Pons (tissue), 1 donor: ENCODE measurements at places on chromosomes 5 and 9.

DNA sequence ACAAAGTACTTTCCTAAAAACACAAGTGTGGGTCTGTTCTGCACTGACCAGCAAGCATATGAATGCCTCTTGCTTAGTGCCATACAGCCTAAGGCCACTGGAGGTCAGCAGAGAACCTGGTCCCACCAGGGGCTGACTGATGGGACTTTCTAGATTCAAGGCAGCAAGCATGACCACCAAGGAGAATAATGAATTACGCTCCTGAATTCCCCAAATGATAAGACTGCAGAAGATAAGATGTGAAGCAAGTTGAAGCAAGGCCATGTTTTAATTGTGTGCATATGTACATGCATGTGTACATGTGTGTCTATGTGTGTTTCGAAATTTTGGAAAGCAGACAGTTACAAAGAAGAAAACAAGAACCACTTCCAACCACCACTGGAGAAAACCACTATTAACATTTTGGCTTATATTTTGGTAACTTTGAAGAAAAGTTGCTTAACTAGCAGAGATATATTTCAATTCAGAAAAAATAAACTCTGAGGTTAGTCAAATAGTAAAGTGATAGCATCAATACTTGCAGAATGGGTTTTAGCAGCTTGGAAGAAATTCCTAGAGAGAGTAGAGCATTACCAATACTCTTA is 70.5 kb downstream of the ERP44 start:
- peak; percentile 85 for DNase-seq

DNA sequence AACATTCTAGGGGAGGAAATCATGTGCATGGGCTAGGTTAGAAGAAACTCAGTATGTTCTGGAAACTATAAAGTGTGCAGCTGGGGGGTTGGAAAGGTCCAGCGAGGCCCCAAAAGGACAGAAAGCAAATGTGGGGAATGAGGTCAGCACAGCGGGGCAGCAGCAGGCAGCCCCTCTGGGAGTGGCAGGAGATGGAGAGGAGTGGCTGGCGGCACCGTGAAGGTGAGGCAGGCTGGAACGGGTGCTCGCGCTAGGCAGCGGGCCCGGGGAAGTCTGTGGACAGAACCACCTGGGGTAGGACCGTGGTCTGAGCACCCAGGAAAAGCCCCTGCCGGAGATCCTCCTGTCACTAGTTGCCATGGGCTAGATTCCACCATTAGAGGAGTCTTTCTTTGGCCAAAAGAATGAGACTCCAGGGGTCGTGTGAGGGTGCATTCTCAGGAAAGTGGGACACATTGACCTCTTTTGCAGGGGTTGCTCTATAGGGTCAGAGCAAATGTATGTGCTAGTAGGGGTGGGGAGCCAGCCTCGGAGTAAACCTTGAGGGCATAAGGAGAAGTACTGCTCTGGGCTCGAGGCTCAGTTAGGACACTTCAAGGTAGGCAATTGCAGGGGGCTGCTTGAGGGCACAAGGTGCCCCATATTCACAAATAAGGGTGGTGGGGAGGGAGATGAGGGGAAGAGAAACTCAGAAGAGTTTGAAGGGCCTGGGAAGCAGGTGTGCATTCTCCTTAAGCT is 61.2 kb downstream of the IL6ST start:
- no peak for DNase-seq

- no peak for DNase-seq
Observed at GRCh38 chr5:112711436-112711835, 26.2 kb upstream of the APC start.

- DNase-seq = no peak
Observed at GRCh38 chr9:95920017-95920416, 44.5 kb downstream of the ERCC6L2 start.

DNA sequence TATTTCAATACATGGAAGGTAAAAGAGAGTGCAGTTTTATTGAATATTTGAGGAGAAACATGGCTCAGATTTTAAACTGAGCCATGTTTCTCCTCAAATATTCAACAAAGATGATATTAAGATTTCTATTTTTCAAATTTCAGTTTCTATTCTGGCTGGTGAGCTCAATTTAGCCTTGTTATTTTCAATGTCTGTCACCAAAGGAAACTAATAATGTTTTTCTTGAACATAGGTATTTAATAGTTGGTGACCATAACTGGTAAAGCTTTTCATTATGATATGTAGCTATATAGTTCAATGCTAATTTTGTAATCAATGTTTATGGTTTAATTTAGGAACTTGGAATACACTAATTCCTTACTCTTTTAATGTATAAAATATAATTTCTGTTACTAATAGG is 177.4 kb downstream of the FER start:
- DNase-seq = no peak

DNA sequence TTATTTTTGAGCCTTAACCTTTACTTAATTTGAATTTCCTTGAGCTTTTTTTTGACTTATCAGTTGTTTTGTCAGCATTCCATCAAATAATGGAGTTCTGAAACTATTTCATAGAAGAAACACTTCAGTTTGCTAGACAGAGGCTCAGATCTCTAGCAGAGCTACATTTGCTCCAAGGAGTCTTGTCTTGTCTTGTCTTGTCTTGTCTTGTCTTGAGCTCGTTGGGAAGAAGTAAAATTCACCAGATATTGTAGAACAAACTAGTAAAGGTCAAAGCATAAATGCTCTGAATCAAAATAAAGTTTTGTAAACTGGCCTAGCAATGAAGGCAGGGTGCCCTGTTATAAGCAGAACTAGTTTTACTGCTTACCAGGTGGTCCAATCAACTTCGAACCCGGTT is 33.5 kb downstream of the RAB24 start:
- DNase-seq = no peak

GRCh38 chr9:29511680-29512079 is 1938.4 kb upstream of the C9orf72 start:
- peak; percentile 80 for DNase-seq

- no peak for DNase-seq
Observed at GRCh38 chr9:93128011-93128714, 5.9 kb downstream of the NINJ1 start.

GRCh38 chr9:89444925-89445765 is 52.8 kb downstream of the SEMA4D start:
- DNase-seq = peak; percentile 64

DNA sequence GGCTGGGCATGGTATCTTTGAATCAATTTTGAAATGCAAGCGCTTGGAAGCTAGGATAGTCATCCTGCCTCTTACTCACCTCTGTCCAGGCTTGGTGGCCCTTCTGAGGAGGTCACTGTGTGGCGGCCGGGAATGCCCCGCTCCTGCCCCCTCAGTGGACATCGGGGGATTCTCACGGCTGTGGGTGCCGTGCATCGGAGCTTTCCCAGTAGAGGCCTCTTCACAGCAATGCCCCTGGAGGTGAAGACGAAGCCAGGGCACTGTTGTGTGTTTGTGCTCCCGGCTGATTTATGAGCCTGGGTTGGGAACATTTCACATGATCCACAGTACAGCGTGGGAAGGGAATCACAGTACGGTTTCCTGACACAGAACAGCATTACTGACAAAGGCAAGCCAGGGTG is 147.5 kb downstream of the NXNL2 start:
- no peak for DNase-seq

- no peak for DNase-seq
Observed at GRCh38 chr9:118271331-118271730, 567.1 kb downstream of the TLR4 start.

DNA sequence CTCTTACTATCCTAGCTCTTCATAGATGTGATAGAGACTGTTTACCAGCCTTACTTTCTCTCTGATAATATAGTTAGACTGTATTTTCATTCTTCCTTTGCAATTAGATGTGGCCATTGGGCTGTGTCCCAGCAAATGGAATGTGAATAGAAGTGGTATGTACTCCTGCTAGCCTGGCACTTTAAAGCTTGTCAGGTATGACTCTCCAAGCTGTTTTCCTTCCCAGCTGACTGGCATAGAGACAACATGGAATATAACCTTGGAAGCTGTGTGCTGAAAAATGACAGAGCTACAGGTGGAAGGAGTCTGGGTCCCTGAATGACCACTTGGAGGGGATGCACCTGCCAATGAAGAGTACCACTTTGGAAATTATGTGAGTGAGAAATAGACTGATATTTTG is 116.2 kb downstream of the DIRAS2 start:
- no peak for DNase-seq

- DNase-seq = no peak
Observed at GRCh38 chr5:136295914-136296313, 69.4 kb downstream of the TRPC7 start.

DNA sequence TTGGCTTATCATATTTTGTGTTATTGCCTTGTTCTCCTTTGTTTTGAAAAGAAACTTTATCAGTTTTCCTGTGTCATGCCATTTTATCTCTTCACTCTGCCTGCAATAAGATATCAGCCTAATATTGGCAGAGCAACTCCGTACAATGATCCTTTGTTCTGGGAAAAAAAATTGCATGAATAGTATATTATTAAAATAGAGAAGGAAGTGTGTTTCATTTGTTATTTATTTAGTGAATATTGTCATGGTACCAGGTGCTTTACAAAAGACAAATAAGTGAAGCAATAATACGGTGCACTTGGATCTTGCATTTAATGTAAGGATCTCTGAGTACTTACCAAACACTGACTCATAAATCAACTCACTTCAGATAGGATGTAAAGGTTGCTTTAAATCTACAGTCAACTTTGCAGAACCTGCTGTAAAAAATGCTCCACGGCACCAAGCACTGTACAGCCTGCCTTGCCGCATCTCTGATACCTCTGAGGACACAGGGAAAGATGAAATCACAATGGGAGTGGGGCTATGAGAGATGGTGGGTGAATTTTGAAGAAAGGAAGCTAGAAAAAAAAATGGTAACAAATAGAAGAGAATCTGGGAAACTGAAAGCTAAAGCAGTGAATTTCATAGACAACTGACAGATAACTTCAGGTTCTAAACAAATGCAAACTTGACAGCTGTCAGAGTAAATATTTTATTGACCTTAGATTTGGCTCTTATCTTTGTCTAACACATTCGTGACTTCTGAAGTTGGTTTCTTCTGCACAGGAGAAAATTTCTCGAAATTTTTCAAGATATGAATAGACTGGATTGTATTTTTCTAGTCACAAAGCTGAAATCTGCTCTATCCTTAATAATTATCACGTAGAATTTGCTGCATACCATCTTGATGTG is 232.1 kb downstream of the ENC1 start:
- DNase-seq = no peak

- DNase-seq = no peak
Observed at GRCh38 chr9:32587901-32588300, 14.9 kb upstream of the NDUFB6 start.

DNA sequence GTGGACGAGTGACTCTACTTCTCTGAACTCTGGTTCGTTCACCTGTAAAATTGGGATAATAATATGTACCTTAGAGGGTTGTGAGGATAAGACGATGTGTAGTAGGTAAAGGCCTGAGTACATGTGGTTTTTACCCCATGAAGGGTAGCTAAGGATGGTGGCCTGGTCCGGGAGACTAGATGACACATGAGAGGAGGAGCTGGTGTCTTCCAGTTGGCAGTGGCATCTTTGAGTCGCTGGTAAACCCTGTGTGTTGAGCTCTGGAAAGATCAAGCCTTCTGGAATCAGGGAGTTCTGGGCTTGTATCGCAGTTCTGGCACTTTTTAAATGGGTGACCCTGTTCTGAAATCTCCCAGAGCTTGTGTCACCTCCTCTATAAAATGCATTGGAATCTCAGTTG is 166.4 kb upstream of the ZNF618 start:
- no peak for DNase-seq

- no peak for DNase-seq
Observed at GRCh38 chr5:124927735-124928134, 181.3 kb upstream of the ZNF608 start.

DNA sequence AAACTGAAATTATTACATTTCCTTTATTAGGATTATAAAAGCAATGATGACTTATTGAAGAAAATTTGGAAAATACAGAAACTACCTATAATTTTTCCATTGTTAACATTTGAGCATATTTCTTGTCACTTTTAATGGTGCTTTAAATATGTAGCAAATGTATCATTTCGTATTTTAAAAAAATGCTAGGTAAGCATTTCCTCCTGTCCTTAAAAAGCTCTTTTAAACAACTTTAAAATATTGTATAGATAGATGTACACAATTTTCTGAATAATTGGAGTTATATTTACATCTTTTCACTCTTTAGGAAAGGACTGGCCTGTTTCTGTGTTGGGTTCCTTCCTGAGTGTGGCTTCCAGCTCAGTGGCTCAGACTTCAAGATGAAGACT is 15.6 kb downstream of the TENT4A start:
- no peak for DNase-seq

GRCh38 chr9:16623989-16624743 is 246.3 kb downstream of the BNC2 start:
- no peak for DNase-seq

GRCh38 chr5:24854850-24855249 is 210.1 kb upstream of the CDH10 start:
- no peak for DNase-seq

GRCh38 chr5:157100140-157100679 is 8.6 kb downstream of the HAVCR2 start:
- DNase-seq = no peak

- DNase-seq = no peak
Observed at GRCh38 chr5:108432024-108432423, 50.1 kb upstream of the FBXL17 start.

DNA sequence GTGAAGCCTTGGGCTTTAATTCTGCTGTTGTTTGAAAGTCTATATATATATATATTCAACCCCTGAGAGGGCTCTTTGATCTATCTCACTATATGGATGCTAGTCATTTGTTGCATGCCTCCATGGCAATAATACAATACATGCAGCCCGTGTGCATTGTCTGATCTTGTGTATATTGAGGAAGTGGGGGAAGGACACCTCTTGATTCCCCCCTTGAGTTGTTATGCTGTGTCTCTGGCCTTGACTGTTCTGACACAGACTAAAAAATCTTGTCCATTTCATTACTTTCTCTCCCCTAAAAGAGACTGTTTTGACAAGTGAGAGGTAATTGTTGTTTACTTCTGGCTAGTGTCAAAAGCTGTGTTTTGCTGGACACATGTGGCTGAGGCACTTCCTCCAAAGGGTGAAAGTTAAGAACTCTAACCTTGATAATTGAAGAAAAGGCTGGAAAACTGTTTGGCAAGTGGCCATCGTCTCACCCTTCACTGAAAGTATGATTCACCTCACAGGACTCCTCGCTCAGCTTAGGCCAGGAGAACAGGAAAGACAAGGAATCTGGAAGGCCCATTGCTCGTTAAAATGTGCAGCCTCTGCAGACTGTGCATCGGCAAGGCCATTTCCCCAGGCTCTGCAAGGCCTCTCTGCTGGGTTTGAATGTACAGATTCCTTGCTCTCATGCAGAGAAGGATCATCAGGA is 304.0 kb downstream of the PRELID2 start:
- DNase-seq = no peak

- peak; percentile 40 for DNase-seq
Observed at GRCh38 chr5:114418176-114419066, 56.6 kb downstream of the KCNN2 start.

GRCh38 chr9:137164370-137165249 is 5.2 kb downstream of the LRRC26 start:
- no peak for DNase-seq
